ENCODE measurements at places on chromosomes 5 and 9.

GRCh38 chr5:92180391-92180790, 797.3 kb upstream of the ARRDC3 start:
- DNase-seq, result no peak

GRCh38 chr5:156888520-156888919, 38.4 kb downstream of the PPP1R2B start:
- DNase-seq, result no peak

DNA sequence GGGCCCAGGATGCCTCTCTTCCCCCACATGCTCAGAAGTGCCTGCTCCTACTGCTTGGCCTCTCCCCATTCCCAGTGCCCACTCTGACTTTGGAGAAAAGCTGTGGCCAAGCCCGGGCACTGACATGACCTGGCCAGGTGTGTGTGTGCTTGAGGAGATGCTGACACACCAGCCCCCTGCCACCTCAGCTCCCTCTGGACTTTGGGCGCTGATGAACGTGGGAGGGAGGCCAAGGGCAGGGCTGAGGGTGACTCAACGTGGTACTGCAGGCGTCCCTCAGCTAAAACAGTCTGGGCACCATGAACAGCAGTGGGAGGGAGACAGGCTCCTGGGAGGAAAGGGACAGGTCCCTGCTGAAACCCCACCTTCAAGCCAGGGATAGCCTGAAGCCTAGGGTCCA, 3.9 kb downstream of the TRIM36 start:
- no peak for DNase-seq

- DNase-seq, result no peak
These were observed 141.7 kb upstream of the ABCA1 start for GRCh38 chr9:105069696-105070095.

DNA sequence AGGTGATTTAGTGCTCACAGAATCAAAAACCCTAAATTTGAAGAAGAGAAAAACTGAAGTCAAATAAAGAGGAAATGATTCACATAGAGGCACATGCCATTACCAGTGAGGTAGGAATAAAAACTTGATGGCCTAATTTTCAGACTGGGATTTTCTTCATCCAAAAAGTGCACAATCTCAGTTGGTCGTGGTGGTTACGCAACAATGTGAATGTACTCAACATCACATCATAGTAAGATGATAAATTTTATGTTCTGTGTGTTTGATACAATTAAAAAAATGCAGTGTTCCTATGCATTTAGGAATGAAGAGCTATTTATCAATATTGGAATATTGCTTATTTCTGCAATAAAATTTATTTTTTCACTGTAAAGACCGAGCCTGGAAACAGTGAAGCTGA, 60.7 kb downstream of the SV2C start:
- no peak for DNase-seq

DNA sequence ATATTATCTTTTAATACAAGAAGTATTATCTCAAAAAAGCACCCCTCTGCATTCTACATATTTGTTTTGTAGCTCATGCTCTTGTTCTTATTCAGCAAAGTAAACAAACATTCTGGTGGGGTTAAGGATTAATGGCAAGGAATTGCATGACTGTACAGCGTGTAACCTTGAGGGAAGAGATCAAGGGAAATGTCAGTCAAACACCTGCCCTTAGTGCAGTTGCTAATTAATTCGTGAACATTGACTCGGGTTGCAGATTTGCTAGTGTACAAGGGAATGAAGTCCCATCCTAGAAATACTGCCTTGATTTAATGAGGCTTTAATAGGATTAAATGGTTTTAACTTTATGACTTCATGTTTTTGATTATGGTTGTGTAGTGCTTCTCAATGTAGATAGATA, 1758.1 kb downstream of the MAT2B start:
- DNase-seq, result no peak

DNA sequence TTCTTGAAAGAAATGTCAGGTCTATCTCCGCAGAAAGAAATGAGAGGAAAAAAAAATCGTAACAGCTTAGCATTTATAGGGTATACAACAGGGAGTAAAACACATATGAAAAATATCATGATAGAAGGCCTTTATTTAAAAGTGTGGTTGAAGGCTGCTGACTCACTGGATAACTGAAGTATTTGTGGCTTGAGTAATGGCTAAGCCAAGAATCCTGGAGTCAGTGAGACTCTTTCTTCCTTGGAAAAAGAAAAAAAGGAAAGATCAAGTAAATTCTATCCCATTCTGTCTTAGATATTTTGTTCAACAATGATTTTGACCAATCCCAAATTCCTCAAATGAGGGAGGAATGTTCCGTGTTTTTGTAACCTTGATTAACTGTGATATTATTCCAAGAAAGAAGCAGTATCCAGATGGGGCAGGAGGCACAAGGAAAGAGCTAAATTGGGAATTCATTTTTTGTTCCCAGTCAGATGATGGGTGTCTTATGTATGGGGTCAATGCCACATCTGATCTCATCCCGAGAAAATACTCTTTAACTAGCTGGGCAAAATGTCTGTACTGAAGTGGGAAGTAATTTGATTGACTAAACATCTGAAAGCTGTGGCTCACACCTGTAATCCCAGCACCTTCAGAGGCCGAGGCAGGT, 64.3 kb upstream of the MYO10 start:
- no peak for DNase-seq

GRCh38 chr9:110599468-110599867, 19.9 kb upstream of the SVEP1 start:
- no peak for DNase-seq

DNA sequence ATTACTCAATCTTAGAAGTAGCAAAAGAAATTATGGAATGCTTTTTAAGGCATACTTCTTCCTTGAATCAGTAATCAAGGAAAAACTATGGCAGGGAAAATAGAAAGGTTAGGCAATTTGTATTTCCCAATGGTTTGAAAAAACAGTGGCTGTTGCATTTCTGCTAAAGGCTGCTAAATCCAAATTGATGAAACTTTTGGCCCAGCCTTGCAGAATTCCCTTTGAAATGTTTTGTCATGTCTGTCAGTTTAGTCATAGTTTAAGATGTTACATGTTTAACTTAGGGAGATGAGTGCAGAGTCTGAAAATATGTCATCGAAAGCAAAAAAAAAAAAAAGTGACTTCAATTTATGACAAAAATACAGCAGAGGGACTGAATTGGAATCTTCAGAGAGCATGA, 878.9 kb upstream of the WWC1 start:
- no peak for DNase-seq

DNA sequence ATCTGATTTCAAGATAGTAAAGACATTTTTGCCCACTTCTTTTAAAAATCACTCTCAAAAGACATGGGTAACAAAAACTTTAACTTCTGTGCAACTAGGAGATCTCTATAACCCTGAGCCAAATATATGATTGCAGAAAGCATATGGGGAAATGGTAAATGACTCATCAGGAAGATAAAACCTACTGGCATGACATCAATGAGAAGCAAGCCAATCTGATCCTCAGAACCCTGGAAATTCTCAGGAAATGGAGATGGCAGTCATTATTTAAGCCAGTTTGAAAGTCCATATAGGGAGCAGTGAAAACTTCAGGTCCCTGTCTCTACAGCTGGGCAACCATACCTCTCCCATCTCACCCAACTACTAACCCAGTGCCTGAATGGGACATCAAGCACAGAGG, 249.7 kb upstream of the NREP start:
- DNase-seq, result no peak

GRCh38 chr9:20280330-20280729, 342.0 kb downstream of the MLLT3 start:
- DNase-seq, result no peak

DNA sequence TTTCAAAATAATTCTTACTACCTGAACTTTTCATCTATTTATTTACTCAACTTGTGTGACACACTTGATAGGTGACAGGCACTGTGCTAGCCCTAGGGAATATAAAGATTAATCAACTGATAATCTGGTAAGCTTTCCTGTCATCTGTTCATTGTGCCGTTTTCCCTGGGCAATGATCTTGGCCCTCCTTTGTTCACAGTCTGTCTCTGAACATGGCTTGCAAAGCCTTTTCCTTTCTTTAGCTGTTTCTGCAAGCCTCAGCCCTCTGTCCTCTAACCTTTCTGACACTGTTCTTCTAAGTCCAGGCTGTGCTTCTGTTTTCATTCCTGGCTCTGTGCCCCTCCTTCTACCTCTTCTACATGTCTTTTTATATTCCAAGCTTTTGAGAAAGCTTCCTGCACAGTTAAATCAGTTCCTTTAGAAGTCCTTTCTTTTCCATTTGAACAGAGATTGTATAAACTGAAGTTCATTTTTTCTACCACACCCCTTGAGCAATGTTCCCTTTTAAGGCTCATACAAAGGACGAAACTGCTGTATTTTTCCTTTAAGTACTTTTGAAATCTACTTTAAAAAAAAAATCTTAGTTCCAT, 803.0 kb upstream of the ZNF608 start:
- no peak for DNase-seq

DNA sequence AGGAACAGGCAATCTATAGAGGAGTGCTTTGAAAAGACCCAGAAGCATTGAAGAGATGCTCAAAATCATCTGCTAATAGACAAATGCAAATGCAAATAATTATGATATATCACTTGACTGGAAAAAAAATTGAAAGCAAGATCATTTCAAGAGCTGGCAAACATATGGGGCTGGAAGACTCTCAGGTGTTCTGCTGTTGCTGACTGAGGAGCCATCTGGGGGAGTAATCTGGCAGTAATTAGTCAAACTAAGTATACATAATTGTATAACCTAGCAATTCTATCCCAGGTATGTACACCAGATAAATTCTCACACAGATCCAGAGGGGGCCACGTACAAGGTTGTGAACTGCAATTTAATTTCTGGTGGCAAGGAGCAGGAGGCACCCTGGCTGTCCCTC, 4.6 kb upstream of the HMHB1 start:
- no peak for DNase-seq

GRCh38 chr9:120569556-120569955, 10.4 kb downstream of the CDK5RAP2 start:
- no peak for DNase-seq

GRCh38 chr9:114087721-114088120, 9.6 kb upstream of the AMBP start:
- no peak for DNase-seq

GRCh38 chr5:52886206-52886605, 98.5 kb downstream of the ITGA1 start:
- DNase-seq, result no peak

GRCh38 chr5:3301306-3301705, 294.3 kb upstream of the IRX1 start:
- DNase-seq, result no peak

DNA sequence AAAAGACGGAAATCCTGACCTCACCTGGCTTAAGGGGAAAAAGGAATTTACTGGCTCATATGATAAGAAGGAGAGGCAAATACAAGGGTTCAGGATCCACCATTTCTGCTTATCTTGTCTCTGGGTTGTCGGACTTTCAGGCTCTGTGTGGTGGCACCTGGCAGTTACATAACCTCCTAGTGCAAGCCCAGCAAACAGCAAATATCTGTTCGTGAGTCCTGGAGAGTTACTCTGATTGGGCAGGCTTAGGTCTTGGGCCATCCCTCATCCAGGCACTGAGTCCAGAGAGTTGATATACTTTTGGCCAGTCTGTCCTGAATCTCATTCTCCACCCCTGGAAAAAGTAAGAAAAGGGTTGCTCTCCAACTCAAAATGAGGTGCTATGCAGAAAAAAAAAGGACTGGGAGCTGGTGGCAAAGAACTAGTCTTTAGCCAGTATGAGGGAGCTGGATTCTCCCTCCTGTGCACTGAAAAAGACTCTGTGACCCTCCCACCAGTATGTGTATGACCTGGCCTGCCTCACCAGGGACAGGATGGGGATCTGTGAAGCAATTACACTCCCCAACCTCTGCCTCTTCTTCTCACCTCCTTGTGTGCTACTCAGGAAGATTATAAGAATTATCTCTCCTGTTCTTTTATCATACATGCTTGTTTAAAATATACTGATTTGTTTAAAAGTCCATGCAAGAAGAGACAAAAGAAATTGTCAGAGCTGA, 282.9 kb downstream of the ARHGAP26 start:
- DNase-seq, result no peak

DNA sequence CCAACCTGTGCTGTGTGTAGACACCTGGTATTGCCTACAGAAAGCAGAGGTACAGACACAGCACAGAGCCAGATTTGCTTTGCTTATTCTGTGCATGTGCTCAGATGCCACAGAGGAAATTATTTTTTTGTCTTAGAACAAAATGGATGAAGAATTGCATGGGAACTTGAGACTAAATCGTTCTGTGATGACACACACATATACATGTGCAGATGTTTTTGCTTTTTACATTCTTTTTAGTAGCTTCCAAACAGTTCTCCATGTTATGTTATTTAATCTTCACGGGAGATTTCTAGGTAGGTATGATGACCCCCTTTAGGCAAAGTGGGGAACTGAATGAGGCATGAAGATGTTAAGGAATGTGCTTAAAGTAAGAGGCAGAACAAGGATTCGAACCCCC, 221.5 kb upstream of the PANK3 start:
- DNase-seq, result no peak

GRCh38 chr5:39368116-39368515, 3.8 kb upstream of the C9 start:
- DNase-seq, result no peak

DNA sequence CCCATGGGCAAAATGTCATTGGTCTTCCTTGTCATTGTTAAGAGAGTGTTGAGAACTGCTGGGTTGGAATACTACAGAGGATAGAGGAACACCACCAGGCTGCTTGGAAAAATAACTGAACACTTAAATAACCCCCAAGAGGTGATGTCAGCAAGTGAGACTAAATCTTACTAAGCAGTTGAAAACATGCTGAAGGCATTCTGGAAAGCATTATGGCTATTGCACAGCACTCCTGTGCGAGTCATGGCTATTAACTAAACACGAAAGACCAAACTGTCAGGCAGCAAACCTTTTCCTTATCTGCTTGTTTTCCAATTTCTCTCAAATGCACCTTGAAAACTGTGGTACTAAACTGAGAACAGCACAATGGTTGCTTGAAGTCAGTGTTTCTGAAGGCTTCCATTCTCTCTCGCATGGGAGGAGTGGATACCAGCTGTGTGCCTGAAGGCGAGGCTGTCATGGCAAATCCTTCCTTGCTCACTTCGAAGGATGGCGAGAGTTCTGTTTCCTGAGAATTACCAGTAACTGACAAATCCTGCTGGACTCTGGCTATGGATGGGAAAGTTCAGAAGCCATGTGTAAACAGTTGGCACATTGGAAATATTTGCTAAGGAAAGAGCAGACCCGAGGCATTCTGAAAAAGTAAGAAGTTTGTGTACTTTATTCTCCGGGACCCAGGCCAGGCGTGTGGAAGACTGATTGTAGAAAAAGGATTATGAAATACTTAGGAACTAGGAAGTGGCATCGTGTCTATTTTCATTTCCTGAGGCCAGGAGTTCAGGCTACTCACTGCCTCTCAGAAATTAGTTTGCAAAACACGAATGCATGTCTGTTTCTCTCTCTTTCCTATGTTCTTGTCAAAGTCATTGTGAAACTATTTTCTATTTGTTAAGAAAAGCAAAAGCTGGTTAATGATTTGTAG, 182.1 kb downstream of the DMRT2 start:
- DNase-seq, result no peak

DNA sequence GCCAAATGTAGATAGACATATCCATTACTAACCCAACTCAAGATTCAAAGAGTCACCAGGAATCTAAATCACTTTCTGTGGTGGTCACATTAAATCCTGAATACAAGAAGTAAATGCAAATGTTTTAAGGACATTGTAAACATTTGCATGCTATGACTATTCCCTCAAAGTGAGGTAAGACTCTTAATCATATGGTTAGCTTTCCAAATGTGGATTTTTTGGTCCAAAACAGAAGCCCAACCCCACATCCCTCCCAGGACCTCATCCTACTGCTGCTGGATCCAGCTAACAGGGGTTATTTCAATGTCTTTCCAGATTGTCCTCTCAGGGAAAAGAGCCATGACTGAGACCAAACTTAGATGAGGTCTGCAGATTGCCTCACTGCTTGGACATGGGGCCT, 228.1 kb upstream of the PANK3 start:
- no peak for DNase-seq

- DNase-seq, result no peak
These were observed 26.9 kb upstream of the LTC4S start for GRCh38 chr5:179766726-179767455.
